ENCODE measurements at places on chromosomes 3 and 15. TPM values are rescaled to one million over a fixed set of nuclear protein-coding genes. Genes with fewer than 3 reads are reported as not detected.
A peak's percentile ranks its signal among the peaks of the same experiment; 100 is the strongest.

Gene AMIGO3
- 1.6 TPM for total RNA-seq

Gene MYRIP
- total RNA-seq, result not detected

Gene TBC1D5
- total RNA-seq, result 26.8 TPM

Gene KIF15
- 38.3 TPM for total RNA-seq

DNA sequence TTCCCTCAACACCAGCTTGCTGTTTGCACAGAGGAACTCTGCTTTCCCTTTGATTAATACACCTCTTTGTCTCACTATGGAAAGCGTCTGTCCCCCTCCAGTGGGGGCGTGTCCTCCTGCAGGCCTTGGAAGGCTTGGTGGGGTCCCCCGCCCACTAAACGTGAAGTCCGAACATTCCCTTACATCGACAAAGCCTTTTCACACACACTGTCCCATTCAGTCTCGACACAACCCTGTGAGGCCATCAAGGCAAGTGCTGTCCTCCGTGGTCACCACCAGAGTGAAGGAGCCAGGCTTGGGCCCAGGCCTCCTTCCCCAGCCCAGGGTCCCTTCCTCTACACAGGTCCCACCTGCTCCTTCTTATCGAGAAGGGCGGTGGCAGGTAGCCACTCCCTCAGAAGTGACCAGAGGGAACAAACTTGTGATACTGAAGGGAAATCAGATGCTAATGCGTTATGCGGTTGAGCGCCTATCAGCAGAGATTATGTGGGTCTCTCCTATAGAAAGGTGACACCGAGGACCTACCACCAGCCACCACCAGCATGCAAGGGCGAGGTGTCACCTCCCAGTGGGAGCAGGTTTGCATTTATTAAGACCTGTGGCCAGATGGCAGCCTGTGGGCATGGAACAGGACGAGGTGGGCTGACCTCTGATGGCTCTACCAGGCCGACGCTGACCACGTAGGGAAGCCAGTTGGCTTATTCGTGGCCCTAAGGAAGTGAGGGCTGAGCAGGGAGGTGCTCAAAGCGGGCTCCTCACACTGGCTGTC, 6.6 kb downstream of the NRROS start:
- DNase-seq, result no peak

GRCh38 chr3:29261119-29261518, 19.8 kb upstream of the RBMS3 start:
- no peak for DNase-seq

DNA sequence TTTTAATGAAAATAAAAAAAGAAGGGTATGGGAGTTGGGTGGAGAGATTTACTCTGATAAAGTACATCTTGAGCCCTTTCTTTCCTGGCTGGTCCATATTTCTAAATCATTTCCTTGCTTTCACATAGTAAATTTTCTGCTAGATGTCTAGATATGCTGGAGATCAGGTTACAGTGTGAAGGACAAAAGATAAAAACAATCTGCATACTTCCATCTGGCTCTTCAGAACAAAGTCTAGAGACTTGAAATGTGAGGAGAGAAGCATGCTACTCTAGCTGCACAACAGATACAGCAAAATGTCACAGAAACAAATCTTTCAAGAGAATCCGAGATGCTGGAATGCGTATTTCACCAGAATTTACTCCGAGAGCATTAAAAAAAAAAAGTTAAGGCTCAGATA, 42.2 kb downstream of the FOXP1 start:
- DNase-seq, result no peak

- no peak for DNase-seq
These were observed 790 bp upstream of the SRGAP3 start for GRCh38 chr3:9250236-9250635.

DNA sequence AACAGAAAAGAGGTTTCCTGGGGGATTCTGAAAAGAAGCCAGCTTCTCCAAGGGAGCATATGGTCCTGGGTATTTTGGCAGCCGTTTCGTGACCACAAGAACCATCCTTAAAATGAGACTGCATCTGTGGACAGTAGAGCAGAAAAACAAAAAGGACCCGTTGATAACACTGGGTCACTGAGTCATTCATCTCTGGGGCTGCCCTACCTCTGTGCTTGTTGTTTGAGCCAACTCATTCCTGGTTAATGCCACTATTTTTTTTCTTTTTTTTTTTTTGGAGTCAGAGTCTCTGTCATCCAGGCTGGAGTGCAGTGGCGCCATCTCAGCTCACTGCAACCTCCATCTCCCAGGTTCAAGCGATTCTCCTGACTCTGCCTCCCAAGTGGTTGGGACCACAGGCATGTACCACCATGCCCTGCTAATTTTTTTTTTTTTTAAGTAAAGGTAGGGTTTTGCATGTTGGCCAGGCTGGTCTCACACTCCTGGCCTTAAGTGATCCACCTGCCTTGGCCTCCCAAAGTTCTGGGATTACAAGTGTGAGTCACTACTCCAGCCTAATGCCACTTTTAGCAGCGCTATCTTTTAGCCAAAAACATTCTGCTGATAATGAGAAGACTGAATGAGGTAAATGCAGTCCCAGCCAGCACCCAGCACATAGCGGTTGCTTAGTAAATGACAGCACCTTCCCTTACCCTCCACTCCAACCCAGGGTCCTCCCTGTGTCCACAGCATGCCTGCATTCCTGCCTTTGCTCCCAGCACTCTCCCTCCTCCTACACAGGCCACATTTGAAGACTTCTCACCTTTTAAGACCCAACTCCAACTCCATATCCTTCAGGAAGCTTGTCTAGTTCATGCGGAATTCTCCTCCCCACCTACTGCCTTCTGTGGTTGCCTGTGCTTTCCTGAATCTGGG, 9.1 kb upstream of the ISL2 start:
- DNase-seq, result peak; percentile 80

DNA sequence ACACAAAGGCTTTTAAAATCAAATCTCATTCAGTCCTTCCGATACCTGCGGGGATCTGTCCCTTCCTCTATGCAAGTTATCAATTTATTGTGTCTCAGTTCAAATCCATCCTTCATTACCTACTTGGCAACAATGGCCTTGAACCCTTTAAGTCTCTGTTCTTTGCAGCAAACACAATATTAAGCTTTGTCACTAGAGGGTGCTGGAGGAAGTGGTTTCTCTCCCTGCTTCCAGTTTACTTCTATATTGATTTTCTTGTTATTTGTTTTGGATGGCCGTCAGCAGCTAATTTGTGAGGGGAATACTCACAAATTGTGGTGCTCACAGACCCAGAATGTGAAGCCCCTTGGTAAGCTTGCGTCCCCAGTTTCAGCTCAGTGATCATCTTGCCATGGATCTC, 278.3 kb downstream of the FGF12 start:
- no peak for DNase-seq

Measured in Daoy (cell line).